ENCODE measurements at places on chromosomes 5 and 9. TPM values are rescaled to one million over a fixed set of nuclear protein-coding genes. Genes with fewer than 3 reads are reported as not detected.

GRCh38 chr5:147522435-147522834 is 12.6 kb upstream of the DPYSL3 start:
- no peak for DNase-seq

DNA sequence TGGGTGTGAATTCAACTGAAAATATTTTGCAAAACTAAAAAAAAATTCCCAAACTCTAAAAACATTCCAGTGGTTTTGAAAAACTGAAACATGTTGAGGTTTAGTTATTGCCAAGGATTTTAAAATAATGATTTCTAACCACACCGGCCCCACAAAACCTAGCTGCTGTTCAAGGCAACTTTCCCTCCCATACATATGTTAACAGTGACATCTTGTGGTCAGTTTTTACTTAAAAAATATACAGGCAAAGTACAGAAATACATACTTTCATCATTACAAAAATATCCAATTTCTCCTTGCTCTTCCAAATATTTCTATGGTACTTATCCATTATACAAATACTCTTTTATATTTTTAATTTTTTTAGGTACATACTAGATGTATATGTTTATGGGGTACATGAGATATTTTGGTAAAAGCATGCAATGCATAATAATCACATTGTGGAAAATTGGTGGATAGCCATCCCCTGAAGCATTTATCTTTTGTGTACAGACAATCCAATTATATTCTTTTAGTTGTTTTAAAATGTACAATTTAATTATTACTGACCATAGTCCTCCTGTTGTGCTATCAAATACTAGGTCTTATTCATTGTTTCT is 34.4 kb upstream of the MRPS30 start:
- no peak for DNase-seq

F2RL1 gene
- total RNA-seq: 5.7 TPM

ANKRD34B gene
- not detected for total RNA-seq

- no peak for DNase-seq
These were observed 30.3 kb downstream of the MAN2A1 start for GRCh38 chr5:109719978-109720377.

- DNase-seq: no peak
These were observed 2.2 kb downstream of the SARDH start for GRCh38 chr9:133735931-133736330.

DNA sequence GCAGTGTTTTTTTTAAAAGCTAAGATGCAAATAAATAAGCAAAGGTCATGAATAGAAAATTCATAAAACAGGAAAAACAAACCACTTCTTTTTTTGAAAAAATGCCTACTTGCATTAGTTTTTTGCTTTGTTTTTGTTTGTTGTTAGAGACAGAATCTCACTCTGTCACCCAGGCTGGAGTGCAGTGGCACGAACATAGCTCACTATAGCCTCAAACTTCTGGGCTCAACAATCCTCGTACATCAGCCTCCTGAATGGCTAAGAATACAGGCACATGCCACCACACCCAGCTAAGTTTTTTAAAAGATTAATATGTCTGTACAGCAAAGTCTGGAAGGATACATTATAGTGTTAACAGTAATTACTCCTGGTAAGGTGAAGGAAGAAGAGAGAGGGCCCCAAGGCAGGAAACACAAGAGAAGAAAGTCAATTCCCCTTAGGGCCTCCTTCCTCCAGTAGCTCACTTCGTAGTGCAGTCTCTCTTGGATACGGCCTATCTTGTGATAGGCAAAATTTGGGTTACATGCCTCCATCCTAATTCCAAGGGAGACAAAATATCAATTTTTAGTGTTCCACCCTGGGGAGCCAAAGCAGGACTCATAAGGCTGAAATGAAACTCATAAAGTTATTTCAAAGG is 15.3 kb downstream of the FAM169A start:
- DNase-seq: no peak

GRCh38 chr5:66281294-66281693 is 137.2 kb downstream of the SREK1 start:
- DNase-seq: no peak

DNA sequence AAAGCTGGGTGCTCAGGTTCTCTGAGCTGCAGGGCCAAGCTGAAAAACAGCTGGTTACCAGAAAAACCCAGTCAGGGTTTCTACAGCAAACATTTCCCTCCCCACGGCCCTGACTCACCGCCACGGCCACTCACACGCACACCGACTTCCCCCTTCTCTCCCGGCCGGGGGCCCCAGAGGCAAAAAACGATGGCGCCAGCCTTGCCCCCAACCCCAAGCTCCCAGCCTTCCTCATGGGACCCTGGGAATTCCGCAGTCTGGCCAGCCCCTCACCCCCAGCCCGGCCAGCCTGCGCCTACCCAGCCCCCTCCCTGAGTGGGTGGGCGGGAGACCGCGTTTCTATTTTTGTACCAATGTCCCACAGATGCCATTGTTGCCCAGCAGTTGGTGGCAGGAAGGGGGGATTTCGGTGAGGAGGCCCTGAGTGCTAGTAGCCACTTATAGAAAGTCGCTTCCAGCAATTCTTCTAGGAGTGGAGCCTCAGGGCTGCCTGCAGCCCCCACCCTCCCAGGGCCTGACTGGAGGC is 18.4 kb downstream of the ENG start:
- DNase-seq: no peak

- no peak for DNase-seq
These were observed 408.1 kb upstream of the PIK3R1 start for GRCh38 chr5:67807439-67807888.

- no peak for DNase-seq
These were observed 28.4 kb upstream of the SSBP2 start for GRCh38 chr5:81779125-81779915.

GRCh38 chr9:119441832-119442231 is 72.6 kb upstream of the BRINP1 start:
- no peak for DNase-seq

- no peak for DNase-seq
These were observed 94.0 kb downstream of the COL5A1 start for GRCh38 chr9:134735441-134736175.

QRFP gene
- total RNA-seq: not detected

DNA sequence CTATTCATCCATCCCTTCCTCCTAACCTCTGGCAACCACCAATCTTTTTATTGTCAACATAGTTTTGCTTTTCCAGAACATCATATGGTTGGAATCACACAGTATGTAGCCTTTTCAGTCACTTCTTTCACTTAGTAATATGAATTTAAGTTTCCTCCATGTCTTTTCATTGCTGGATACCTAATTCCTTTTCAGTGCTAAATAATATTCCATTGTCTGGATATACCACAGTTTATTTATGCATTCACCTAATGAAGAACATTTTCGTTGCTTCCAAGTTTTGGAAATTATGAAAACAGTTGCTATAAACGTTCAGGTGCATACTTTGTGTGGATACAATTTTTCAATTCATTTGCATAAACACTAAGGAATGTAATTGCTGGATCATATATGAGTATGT is 70.7 kb upstream of the FNIP1 start:
- no peak for DNase-seq

- no peak for DNase-seq
These were observed 86.3 kb upstream of the OTULINL start for GRCh38 chr5:14495301-14495700.

OTULIN gene
- total RNA-seq: 28.7 TPM

GRCh38 chr5:58759745-58760144 is 176.9 kb downstream of the RAB3C start:
- DNase-seq: no peak

GRCh38 chr5:135008981-135009735 is 24.9 kb downstream of the PITX1 start:
- no peak for DNase-seq

DNA sequence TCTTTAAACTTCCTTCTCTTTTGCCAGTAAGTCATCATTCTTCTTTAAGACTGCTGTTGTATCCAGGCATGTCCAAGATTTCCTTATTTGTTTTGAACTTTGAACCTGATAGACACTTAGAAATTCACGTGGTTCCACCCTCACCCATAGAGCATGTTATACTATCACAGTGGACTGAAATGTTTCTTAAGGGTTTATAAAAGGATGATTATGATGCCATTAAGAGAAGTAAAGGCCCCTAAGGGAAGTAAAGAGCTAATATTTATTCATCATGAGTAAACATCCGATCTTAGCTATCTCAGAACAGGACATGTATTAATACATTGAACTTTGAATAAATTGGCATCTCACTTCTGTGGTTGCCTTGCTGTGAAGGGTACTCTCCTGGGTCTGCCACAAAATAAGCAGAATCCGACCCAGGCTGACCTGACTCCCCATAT is 49.8 kb downstream of the PRKACG start:
- DNase-seq: no peak

LCN9 gene
- total RNA-seq: 1.7 TPM

DNA sequence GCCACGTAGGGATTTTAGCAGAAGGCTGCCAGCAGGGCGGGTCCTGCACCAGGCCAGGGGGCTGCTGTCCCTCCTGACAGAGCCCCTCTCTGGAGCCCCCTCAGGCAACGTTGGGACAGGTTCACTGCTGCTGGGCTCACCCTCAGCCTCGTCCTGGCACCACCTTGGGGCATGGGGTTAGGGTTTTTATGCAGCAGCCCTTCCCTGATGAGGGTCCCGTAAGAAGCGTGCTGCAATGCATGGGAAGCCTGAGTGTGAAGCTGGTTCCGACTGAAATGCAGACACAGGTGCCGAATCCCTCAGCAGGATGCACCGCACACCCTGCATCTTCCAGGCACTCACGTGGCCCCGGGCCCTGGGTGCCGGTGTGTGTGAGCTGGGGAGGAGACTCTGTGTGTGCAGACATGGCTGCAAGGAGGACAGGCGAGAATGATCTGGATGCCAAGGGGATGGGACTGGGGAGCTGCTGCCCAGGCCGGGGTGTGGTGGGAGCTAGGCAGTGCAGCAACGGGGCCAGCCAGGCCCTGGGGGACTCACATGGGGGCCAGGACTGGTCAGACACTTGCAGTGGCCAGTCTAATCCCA is 27.1 kb downstream of the ZDHHC11B start:
- DNase-seq: peak; percentile 38

PCDHA7 gene
- 4.2 TPM for total RNA-seq

PRDM9 gene
- total RNA-seq: not detected

DNA sequence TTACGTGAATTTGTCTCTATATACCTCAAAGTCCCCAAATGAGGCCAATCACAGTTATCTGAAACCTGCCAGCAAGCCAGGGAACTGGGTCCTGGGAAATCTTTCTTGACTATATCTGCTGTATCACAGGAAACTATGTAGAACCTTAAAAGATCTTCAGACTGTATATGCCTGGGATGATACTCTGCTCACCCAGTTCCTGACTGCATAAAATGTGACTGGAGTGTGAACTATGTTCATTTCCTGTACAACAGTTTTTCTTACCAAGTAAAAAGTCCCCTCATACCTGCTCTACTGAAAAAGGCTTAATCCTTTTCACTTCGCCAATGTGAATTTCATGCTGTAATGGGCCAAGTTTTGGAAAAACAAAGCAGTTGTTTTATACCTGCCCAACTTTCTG is 162.9 kb downstream of the ELAVL2 start:
- no peak for DNase-seq

- no peak for DNase-seq
These were observed 148.5 kb downstream of the COL23A1 start for GRCh38 chr5:178441486-178442270.

DNA sequence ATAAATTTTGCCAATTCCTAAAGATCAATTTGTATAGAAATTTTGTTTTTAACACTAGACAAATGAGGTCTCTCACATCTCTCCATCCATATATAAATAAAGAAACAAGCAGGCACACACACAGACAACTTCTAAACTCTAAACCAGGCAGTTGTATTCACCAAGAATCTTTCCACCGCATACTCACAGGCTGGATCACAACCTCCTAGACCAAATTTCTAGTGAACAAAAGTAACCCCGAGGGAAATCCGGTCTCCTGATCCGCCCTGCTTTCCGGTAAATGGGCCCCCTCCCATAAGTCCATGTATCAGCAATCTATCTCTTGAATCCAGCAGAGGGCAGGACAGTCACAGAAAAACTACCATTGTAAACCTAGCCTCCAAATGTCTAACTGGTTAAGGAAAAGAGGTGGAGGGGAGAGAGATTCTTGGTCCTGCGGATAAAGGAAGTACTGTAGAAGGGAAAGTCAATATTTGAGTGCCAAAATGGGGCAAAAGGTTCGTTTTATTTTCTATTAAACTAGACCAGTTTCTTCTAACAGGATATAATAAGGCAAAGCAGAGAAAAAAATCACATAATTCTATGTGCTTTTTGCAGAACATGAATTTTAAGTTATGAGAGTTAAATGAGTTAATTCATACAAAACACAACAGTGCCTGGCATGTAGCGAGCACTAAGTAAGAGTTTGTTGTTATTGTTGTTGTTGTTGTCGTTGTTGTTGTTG is 4.8 kb upstream of the SMU1 start:
- no peak for DNase-seq

CKMT2 gene
- total RNA-seq: 2.3 TPM

- DNase-seq: no peak
These were observed 247.1 kb upstream of the ELAVL2 start for GRCh38 chr9:24073007-24073592.

DNA sequence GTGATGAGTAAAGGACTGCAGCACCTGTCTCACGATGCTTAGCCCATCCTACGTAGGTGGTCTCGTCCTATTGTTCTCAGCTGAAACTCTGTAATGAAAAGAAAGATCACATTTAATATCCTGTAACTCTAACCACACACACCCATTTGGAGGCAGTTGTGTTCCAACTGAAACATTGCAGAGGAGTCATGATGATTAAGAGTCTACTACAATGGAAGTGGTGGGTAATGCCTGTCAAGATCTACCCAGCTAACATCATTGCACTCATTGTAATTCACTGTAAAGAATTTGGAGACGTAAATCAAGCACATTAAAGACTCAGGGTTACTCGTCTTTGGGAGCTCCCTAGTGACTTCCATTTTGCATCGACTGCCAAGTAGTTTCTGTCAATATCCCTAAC is 106.0 kb upstream of the PTPN3 start:
- DNase-seq: no peak

PAPPA gene
- total RNA-seq: 3.2 TPM

- DNase-seq: no peak
These were observed 5.6 kb downstream of the AMBP start for GRCh38 chr9:114072184-114073140.

GRCh38 chr5:127772531-127772930 is 69.3 kb downstream of the CCDC192 start:
- no peak for DNase-seq

GRCh38 chr5:101435768-101436167 is 532.7 kb upstream of the ST8SIA4 start:
- no peak for DNase-seq

NEUROG1 gene
- not detected for total RNA-seq

DNA sequence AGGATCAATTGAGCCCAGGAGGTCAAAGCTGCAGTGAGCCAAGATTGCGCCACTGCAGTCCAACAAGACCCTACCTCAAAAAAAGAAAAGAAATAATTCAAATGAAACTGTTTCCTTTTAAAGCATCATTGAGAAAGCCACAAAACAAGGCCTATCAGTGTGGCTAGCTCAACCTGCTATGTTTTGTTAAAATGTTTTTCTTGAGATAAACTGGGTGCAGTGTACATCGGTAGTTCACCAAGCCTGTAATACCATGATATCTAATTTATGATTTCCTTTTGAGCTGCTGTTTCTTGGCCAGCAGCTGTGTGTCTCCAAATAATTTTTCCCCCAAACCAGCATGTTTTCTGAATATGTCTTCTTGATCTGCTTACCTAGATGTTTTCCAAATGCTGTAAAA is 97.3 kb upstream of the GOLGA1 start:
- DNase-seq: no peak

PCDHGA8 gene
- total RNA-seq: 2.7 TPM

GRCh38 chr9:71767163-71767775 is 1.0 kb downstream of the CEMIP2 start:
- no peak for DNase-seq
